Dermis microvascular lymphatic vessel endothelial cell (primary cell): ENCODE measurements at places on chromosomes 4 and X.

DNA sequence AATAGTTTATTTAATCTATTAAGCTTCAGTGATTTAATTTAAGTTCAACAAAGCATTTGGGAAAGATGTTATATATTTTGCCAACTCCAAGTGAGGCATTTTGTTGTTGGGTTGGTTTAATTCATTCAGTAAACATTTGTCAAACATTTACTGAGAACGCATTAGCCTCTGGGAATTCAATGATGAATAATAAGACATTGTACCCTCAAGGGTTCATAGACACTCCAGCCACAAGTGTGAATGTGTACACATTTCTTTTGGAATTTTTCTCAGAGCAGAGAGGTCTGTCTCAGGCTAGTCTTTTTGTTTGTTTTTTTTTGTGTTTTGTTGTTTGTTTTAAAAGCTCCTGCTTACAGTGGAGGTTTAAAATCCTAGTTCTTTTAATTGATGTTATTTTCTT lies 203.9 kb downstream of the SOWAHB start:
- DNase-seq: no peak

DNA sequence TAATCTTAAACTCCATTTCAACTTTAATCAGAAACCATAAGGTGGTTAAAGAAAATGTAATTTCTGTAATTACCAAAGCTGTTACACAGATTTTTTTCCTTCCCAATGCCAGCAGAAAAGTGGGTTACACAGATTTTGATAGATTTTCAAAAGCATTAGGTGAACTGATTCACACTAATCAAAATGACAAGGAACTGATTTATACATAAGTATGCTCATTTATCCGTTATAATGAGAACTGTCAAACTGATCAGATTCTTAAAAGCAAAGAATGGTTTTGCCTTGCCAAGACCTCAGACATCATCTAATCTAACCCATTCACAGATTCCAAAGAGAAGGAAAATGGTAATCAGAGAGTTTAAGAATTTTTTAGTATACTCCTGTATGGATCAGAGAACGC lies 5.2 kb downstream of the UGDH start:
- no peak for DNase-seq

DNA sequence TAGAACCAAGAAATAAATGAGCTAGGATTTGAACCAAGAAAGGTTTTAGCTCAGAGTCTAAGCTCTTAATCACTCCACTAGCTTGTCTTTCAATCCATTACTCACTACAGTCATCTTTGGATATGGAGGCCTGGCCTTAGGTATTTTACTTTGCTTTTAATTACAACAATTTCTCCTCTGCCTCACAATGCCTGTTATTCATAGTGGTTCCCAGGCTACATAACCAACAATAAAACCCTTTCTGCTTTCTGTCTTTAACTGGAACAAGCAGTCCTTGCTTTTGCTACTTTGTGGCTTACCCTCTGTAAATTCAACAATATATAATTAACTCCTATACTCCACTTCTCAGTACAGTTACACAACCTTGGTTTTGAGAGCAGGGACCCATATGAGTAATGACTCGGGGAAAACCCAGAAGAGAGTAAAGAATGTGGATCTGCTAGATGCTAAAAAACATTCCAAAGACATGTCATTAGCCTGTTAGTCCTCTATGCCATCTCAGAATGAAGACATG lies 94.7 kb upstream of the NAP1L5 start:
- no peak for DNase-seq

- no peak for DNase-seq
These were observed 491.1 kb upstream of the ADGRL3 start for GRCh38 chr4:60709061-60709460.
